ENCODE measurements at places on chromosomes 6 and 20. TPM values are rescaled to one million over a fixed set of nuclear protein-coding genes. Genes with fewer than 3 reads are reported as not detected.

The DLL1 gene
- total RNA-seq, result 1.7 TPM

The SLC17A3 gene
- 0.81 TPM for total RNA-seq

The MRPL2 gene
- 56.5 TPM for total RNA-seq

The ELOVL2 gene
- total RNA-seq, result not detected

The TP53TG5 gene
- 0.36 TPM for total RNA-seq

The PDE10A gene
- total RNA-seq, result not detected

The GPR31 gene
- not detected for total RNA-seq

The IPCEF1 gene
- total RNA-seq, result 97.7 TPM

The NDUFAF5 gene
- 26.8 TPM for total RNA-seq

The TRMT11 gene
- 25.5 TPM for total RNA-seq

The NFKBIL1 gene
- total RNA-seq, result 9.8 TPM

The SLC44A4 gene
- not detected for total RNA-seq

The PKHD1 gene
- total RNA-seq, result not detected

The MAS1 gene
- not detected for total RNA-seq

The ESR1 gene
- 6.8 TPM for total RNA-seq

The GLP1R gene
- not detected for total RNA-seq

The TCP11 gene
- not detected for total RNA-seq

The GPSM3 gene
- total RNA-seq, result 313 TPM

The CRISP2 gene
- not detected for total RNA-seq

The KCNG1 gene
- not detected for total RNA-seq

The KIF6 gene
- total RNA-seq, result not detected

The RIPOR3 gene
- not detected for total RNA-seq

The SLC26A8 gene
- total RNA-seq, result not detected

The NR2E1 gene
- total RNA-seq, result not detected

The CCDC170 gene
- not detected for total RNA-seq

The PRPF6 gene
- total RNA-seq, result 88.7 TPM

The HUS1B gene
- 2.6 TPM for total RNA-seq

The C20orf202 gene
- not detected for total RNA-seq

The MPIG6B gene
- not detected for total RNA-seq

The CSTF1 gene
- 55.3 TPM for total RNA-seq

The FOXQ1 gene
- not detected for total RNA-seq

The CBLN4 gene
- not detected for total RNA-seq

The FERMT1 gene
- total RNA-seq, result not detected

The SYCP2L gene
- total RNA-seq, result not detected

The HDGFL1 gene
- total RNA-seq, result not detected

The BPIFB1 gene
- total RNA-seq, result not detected

The ZNF334 gene
- total RNA-seq, result 0.14 TPM

The HSPA1L gene
- 8.2 TPM for total RNA-seq

The CD24 gene
- not detected for total RNA-seq

The BPIFB4 gene
- not detected for total RNA-seq

The LZTS3 gene
- 7.9 TPM for total RNA-seq

The GDAP1L1 gene
- not detected for total RNA-seq

Data from CD4-positive, alpha-beta memory T cell (primary cell).